ENCODE measurements at places on chromosomes 1 and 21.

GRCh38 chr1:78254517-78254916, 208.8 kb downstream of the GIPC2 start:
- DNase-seq = no peak

- no peak for DNase-seq
These were observed 45.4 kb downstream of the NEK7 start for GRCh38 chr1:198201956-198202784.

DNA sequence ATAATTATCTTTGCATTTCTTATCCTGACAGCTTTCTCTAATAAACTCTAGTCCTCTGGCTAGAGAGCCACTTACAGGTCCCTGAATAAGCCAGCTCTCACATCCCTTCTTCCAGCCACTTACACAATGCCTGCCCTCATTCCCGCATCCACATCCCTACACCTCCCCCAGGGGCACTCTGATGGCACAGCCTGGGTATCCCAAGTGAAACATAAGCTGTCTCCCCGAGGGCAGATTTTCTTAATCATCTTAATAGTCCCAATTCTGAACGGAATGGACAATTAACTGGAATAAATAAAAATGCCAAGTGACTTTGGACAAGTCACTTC, 4.9 kb downstream of the RHOC start:
- no peak for DNase-seq

- no peak for DNase-seq
These were observed 58.5 kb downstream of the WDR4 start for GRCh38 chr21:42820616-42821465.

DNA sequence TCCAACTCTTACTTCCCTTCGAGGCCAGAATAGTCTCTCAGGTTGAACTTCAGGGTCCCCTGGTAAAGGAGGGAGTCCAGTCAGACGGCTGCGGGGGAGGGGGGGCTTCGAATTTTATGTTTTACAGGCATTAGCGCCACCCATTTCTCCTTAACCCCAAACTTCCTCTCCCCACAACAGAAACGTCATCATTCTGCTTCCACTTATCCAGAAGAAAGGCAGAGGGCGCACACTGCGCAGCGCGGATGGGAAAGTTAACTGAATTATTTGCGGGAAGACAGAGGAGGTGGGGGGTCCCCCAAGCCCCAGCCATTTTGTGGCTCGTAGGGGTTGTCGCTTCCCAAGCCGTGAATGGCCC, 529 bp upstream of the PRMT2 start:
- no peak for DNase-seq

GRCh38 chr1:10659646-10660540, 136.6 kb downstream of the CASZ1 start:
- no peak for DNase-seq

GRCh38 chr1:14561014-14561693, 37.3 kb upstream of the KAZN start:
- no peak for DNase-seq

DNA sequence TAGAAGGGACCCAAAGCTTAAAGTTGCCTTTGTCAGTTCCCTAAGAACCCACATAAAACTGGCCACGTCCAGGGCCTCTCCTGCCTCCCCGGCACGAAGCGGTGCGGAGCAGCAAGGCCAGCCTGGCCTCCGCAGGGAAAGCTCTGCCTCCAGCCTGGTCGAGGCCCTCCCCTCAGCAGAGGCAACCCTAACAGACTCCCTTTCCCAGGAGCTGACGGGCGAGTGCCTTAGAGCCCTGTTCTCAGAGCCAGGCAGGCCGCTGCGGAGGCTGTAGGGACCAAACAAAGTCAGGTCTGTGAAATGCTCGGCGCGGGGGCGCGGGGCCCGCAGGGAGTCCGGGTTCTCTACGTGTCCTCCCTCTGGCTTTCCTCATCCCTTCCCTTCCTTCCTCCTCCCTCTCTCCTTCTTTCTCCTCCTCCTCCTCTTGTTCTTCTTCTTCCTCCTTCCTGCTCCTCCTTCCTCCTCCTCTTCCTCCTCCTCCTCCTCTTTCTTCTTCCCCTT, 40.7 kb downstream of the RIPK4 start:
- no peak for DNase-seq

GRCh38 chr1:42817440-42817767, 207 bp upstream of the SVBP start:
- no peak for DNase-seq

DNA sequence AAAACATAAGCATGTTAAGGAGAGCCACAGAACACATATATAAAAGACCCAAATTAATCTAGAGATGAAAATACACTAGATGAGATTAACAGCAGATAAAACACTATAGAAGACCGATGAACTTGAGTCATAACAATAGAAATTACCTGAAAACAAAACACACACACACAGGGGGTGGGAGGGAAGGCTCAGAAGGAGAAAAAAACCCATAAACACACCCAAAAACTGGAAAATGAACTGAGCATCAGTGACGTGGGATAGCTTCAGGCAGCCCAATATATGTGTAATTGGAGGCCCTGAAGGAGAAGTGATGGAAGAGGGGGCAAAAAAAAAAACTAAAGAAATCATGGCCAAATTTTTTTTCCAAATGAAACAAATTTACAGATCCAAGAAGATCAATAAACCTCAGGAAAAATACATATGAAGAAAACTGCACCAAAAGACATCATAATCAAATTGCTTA, 11.4 kb downstream of the ALDH9A1 start:
- no peak for DNase-seq

DNA sequence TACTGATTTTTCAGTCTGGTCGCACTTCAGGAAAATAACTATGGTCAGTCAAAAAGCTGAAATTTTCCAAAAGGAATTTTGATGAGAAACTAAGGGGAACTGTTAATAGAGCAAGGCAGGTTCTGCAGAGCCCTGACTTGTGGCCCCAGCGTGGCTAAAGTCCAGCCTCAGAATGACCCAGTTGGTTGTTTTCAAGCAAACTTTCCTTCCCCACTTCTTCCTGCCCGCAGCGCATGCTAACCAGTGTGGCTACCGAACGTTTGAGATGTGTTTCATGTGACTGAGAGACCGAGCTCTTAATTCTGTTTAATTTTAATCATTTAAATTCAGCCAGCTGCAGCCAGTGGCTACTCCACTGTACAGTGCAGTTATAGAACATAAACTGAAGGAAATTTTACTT, 6.2 kb upstream of the IL10RB start:
- DNase-seq = no peak

DNA sequence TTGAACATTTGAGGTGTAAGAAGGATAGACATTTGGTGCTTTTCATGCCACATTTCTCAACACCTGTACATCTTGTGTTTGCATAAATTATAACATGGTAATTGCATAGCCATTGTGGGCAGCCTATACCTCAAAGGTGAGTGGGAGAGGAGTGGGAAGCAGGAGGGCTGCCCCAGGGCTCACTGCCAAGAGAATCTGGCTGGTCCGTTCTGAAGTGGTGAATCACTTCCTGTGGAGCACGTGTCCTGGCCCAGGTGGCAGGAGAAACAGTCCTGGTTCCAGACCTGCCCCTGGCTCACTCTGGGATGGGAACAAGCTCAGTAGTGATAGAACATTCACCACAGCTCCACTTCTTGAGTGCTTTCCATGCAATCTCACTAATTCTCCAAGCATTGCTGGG, 11.6 kb upstream of the OLFML2B start:
- DNase-seq = no peak

DNA sequence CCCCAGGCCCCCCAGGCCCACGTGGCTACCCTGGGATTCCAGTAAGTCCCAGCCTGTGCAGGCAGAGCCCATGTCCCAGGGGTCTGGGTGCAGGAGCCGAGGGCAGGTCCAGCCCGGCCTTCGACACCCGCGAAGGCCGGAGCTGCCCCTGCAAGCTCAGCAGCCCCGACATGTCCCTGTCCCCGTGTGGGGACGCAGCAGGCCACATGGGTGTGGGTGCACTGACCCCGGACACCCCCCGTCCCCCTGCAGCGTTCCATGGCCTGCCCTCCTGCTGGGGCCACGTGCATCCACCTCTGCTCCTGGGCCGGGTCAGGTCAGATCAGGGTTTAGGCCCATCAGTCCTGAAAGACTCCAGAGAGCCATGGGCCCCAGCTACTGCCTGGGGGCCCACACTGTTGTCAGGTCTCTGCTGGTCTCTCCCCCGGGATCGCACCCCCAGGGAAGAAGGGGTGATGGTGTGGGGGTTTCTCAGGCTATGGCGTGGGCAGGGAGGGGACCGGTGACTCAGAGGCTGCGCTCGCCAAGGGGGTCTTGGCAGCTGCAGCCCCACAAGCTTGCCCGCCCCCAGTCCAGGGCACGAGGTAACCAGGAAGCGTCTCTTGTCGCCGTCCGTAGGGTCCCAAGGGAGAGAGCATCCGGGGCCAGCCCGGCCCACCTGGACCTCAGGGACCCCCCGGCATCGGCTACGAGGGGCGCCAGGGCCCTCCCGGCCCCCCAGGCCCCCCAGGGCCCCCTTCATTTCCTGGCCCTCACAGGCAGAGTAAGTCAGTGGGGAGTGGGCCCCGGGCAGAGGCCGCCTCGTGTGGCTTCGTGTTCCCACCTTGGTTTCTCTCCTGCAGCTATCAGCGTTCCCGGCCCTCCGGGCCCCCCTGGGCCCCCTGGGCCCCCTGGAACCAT, 37.5 kb downstream of the SLC19A1 start:
- DNase-seq = no peak

DNA sequence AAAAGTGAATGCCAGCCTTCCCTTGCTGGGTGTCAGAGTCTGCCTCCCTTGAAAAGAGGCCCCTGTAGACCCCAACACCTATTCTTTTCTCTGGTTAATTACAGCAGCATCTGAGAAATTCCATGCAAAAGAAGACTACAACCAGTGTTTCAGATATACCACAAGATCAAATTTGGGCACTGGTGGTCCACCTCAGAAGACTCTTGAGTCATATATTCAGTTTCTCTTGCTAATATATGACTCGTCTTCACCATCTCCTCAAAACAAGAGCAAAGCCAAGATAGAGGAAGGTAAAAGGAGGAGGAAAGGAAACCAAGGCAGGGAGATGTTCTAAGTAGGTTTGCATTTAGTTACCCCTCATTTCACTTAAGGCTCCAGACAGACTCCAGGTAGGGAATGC, 259.9 kb downstream of the ZNF648 start:
- DNase-seq = no peak

- DNase-seq = no peak
These were observed 19.5 kb downstream of the PADI2 start for GRCh38 chr1:17099616-17100340.

DNA sequence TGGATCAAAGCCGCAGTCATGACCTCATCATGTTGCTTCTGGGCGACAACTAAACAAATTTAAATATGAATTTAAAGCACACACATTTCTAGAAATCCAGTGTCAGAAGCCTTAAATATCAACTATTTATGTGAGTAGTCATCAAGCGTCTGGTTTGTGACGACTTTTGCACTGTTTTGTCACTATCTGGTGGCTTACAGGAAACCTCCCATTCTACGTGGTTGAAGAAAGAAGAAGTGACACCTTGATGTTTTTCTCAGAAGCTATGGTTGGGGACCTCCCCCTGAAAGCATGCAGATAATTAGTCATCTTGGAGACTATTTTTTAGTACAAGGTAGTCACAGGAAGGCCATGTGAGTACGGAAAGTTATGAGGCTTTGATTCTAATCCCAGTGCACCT, 58.5 kb downstream of the TENT5C start:
- DNase-seq = peak; percentile 33

DNA sequence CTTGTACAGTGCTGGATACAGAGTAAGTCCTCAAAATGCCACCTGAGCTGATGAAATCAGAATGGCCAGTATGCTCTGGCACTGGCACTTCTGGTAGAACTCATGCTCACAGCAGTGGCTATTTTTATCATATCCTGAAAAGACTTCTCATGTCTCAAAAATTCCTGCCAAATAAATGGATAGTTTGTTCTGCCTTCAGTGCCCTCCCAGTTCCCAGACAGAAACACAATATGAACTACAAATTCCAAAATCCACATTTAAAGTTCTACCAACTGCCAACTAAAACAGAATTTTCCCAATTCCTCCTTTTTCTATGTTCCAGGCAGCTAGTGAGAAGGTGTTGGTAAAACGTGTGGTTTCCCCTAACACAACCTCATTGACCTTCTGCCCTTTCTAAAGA, 51.4 kb upstream of the RGS1 start:
- no peak for DNase-seq

DNA sequence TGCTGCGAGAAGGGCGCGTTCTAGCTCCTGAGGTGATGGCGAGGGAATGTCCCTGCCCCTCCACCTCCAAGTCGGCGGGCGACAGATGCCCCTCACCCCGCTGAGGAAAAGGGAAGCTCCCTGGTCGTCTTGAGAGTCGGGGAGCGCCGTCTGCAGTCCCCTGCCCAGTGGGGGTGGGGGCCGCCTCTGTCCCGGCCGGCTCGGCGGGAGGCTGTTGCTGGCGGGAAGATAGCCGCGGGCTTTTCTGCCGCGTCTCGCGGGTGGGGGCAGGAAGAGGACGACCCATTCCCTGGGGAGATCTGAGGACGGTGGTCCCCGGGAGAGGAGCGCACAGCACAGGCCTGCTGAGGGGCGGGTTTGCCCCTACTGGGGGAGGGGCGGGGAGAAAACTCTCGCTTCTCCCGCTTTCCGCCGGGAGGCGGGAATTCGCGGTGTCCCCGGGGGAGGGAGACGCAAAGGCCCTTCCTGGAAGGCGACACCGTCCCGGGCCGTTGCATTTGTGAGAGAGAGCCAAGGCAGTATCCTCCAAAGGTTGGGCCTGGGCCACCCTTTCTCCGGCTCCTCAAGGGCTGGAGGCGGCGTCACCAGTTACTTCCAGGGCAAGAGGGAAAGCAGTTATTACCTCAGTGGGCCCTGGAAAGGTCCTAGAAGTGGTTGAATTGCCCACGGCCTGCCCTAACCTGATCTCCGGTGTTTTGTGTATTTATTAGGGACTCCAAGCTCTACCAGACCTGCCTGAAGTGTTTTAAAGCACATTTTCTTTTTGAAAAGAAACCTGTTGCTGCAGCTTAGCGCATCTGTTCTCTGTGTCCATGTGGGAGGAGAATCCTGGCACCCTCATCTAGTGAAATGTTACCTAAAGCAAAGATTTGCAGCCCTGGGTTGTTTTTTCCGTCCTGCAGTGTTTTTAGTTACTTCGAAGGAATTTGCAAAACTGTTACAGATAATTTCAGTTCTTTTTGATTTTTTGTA, 648 bp downstream of the S100PBP start:
- DNase-seq = peak; percentile 19

DNA sequence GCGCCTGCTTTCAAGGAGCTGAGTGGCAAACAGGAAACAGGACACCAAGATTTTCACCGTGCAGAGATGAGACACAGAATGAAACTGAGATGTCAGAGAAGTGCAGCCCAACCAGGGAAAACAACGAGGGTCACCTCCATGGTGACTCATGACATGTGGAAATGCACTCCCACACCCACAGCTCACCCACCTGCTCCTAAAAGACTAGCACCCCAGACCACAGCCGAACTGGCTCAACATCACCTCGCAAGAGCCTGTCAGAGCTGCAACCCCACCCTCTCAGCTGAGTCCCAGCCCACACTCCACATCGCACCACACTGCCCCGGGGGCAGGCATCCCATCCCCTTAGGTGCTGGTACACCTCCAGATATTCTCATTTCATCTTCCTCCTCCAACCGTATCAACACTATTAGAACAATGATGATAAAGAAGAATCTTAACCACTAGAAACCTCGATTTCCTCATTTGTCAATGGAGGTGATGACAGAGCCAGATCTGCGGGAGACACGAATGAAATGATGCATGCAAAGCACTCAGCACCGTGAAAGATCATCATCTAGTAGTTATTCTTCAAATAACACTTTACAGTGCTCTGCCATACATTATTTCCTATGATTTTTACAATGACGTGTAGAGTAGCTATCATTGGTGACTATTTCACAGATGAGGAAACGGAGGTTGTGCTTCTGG, 103.2 kb downstream of the DMRTB1 start:
- DNase-seq = no peak
